ENCODE measurements at places on chromosomes 16 and 17.
A peak's percentile ranks its signal among the peaks of the same experiment; 100 is the strongest.

DNA sequence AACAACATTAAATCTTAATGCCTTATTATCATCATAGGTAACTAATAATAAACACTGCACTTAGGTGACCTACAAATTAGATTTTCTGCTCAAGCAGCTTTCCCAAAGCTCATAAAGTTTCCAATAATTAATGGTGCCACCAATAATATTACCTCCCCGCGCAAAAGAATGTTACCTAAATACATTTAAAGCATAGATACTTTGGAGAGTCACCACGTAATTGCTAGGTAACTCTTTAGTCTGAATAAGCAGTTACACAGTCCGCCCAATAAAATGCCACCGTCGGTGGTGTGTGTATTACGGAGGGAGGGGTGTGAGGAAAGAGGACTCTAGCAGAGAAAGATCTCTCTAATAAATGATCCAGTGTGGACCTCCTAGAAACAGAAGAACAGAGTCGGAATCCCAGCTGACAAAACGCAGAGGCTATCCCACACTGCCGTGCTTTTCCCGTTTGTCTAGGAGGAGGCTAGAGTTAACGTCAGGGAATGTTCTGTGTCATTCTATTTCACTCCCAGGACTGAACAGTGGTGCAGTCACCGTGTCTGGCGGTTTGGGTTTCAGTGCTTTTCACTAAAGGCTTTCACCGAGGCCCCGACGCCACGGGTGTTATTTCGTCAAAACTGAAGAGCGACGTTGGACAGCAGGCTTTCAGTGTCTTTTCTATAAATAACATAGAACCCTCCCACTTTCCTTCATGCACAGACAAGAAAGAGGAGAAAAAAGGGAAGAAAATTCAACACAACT, 630 bp downstream of the RNFT1 start:
- DNase-seq: peak; percentile 71

GRCh38 chr16:1982013-1982433, 754 bp upstream of the NOXO1 start:
- no peak for DNase-seq

- DNase-seq: no peak
Observed at GRCh38 chr16:11333702-11334101, 11.6 kb upstream of the RMI2 start.

DNA sequence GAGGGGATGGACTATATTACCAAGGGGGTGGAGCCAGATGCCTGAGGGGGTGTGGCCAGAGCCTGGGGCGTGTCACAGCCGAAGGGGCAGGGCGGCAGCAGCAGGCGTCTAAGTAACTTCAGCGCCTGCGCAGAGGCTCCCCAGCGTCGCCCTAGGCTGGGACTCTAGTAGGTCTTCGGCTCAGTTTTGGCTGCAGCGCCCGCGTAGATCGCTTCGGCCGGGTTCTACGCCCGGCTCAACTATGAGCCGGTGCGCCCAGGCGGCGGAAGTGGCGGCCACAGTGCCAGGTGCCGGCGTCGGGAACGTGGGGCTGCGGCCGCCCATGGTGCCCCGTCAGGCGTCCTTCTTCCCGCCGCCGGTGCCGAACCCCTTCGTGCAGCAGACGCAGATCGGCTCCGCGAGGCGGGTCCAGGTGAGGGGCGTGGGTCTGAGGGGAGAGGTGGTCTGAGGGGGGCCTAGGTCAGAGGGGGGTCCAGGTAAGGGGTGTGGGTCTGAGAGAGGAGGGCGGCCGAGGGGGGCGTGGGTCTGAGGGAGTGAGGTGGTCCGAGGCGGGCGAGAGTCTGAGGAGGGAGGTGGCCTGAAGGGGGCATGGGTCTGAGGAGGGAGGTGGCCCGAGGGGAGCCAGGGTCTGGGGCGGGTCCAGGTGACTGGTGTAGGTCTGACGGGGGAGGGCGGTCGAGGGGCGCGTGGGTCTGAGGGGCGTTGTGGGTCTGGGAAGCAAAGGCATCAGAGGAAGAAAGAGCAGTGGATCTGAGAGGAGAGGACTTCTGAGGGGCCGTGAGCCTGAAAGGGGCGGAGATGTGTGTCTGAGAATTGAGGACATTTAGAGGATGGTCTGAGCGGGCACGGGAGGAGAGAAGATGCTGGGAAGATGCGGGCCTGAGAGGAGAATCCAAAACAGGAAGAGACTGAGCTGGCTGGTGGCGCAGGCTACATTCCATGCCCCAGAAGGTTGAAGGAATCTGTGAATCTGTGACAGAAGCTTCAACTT, at the start of gene LPCAT2:
TSS of gene LPCAT2 (plus strand) at position 132 of the 991 bp plus-strand sequence. CDS start at position 242, 110 bp downstream.
- peak; percentile 71 for DNase-seq

GRCh38 chr17:32936894-32937500, 9.0 kb downstream of the TMEM98 start:
- DNase-seq: peak; percentile 75

DNA sequence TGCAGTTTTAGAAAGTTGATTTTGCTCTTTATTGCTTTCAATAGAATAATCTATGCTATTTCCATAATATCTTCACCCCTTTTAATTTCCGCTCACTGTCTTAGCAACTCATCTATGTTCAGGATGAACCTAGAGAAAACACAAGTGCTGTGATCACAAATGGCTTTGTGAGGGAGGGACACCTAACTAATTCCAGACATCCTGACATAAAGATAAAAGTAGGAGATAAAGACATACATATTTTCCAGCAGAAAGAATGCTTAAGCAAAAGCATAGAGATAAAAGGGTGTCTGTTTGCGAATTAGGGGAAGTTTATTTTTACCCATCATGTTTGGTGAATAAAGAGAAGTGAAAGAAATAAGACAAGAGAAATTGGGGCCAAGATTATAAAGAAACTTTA, 254.2 kb downstream of the KCNJ2 start:
- DNase-seq: no peak

- DNase-seq: no peak
Observed at GRCh38 chr17:37146086-37147064, 197.6 kb downstream of the AATF start.
